ENCODE measurements at places on chromosomes 1 and 21.

DNA sequence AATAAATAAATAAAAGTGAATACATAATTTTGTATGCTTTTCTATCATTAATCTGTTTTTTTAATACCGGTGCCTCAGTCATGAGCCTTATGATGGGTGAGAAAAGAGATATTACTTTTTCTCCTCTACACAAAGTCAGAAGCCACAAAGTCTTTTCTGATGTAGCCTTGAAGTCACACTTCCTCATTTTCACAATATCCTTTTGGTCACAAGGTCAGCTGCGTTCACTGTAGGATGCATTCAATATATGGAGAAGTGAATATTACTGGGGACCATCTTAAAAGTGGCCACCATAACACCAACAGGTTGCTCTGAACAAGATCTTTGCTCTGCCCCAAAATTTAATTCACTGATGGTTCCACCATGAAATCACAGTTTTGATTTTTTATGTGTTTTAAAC lies 83.3 kb upstream of the TNR start:
- no peak for DNase-seq

DNA sequence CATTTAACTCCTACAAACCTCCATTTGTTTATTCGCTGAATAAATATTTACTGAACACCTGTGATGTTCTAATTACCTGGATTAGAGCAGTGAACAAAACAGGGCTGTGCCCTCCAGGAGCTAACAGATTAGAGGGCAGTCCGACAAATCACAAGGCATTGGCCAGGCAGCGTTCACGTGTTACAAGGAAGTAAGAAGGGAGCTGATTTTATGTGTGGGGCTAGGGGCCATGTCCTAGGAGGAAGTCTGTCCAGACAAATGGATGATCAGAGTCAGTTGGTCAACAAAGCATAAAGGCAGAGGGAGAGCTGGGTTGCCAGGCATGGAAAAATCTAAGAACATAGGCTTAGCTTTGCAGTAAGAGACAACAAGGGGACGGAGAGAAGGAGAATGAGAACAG lies 57.3 kb upstream of the BACE2 start:
- DNase-seq = no peak

DNA sequence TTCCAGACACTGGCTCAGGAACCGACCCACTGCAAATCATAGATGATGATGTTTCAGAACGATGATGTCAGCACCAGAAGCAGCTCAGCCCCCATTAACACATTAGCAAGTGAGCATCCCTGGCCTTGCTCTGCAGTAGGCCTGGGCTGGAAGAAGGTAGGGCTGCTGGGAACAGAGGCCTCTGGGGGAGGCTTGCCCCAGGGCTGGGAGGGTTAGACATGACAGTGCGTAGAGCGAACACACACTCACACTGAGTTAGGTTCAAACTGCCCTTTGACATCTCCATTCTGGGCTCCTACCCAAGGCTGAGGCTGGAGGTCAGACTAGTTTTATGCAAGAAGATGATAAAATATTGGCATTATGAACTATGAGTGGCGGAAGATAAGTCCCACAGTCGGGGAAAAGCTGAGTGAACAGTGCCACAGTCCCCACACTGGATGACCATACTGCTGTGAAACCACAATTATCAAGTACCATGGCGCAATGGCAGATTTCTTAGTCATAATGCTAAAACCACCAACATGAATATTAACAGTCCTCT lies 91.1 kb downstream of the DMRTB1 start:
- no peak for DNase-seq

GRCh38 chr1:165914136-165914798 lies 86.9 kb downstream of the UCK2 start:
- no peak for DNase-seq

GRCh38 chr1:13960375-13960987 lies 260.5 kb downstream of the PRDM2 start:
- DNase-seq = peak; percentile 84

DNA sequence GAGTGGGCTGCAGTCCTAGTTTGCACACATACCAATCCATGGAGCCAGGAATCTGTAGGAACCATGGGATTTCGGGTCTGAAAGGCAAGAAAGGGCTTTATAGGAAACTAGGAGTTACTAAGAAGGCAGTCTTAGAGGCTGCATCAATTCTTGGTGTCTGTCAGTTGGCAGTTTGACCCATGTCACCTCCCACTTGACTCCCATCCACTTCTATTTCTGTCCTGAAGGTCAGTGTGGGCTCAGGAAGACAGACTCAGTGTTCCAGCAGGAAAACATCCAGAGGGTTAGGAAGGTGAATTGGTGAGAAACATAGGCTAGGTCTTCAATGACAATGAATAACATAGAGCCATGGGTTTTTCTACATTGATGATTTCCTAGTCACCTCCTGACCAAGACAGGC lies 4.0 kb downstream of the CYP4A11 start:
- no peak for DNase-seq

DNA sequence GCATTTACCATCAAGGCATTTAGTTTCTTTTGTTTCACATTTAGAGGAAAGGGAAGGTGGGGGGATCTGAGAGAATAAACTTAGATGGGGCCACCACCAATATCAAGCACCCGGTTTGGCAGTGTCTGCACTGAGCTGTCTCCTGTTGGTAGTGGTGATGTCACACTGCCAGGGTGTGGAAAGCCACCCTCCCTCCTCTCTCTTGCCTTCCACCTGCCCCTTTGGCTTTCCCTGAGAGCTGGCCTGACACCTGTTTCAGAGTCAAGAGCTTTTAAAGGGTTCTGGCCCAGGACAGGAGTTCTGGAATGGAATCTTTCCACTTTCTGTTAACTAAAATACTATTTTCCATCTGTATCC lies 13.4 kb downstream of the ATF3 start:
- DNase-seq = no peak

GRCh38 chr1:91556556-91556955 lies 55.9 kb downstream of the CDC7 start:
- DNase-seq = no peak

GRCh38 chr1:206794294-206794908 lies 22.1 kb upstream of the IL10 start:
- DNase-seq = no peak

- no peak for DNase-seq
Measured at GRCh38 chr1:159009287-159009686, 420 bp upstream of the IFI16 start.

GRCh38 chr1:248871837-248872401 lies 13.0 kb upstream of the ZNF692 start:
- DNase-seq = no peak

DNA sequence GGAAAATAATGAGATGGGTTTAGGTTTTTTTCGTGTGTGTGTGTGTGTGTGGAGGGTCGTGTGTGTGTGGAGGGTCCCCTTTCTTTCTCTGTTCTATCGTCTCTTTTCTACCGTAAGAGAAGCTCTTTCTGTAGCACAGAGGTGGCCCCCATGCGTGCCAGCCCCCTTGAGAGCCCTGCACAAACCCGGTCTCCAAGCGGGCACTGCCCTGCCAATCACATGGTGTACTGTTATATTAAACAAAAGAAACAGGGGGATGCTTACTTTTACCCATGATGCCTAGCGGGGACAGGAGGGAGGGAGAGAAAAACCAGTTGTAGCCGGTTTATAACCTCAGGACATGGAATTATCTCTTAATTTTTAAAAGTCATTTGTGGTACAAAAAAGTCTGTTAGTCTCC lies 41.0 kb downstream of the GATAD2B start:
- no peak for DNase-seq

GRCh38 chr1:42266253-42267135 lies 68.5 kb downstream of the FOXJ3 start:
- DNase-seq = no peak

- DNase-seq = no peak
Measured at GRCh38 chr1:100585786-100586185, 47.8 kb downstream of the GPR88 start.

DNA sequence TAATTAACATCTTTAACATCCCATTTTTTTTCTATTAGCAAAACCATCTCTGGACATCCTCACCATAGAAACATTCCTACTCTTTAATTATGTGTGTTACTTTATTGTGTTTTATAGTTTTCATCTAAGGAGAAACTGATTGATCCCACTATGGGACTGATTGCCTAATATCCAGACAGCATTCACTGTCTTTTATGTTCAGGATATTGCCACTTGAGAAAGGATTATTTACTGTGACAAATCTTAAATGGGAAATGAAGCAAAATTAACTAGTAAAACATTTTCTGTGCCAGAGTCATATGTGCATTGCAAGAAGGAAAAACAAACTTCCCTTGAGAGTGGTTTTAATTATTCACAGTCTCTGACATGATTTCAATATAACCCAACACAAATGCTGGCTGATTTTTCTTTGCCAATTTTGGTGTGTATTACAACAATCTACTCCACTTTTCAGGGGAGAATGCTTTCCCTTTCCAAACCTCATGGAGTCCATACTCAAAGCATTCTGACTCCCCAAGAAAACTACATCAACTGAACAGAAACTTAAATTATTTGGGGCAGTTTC lies 15.8 kb upstream of the RGS13 start:
- no peak for DNase-seq

- DNase-seq = no peak
Measured at GRCh38 chr21:38196036-38196435, 60.8 kb upstream of the KCNJ15 start.

- DNase-seq = no peak
Measured at GRCh38 chr1:89987159-89987819, 7.6 kb upstream of the ZNF326 start.

- no peak for DNase-seq
Measured at GRCh38 chr1:212641956-212642355, 33.4 kb downstream of the ATF3 start.

GRCh38 chr1:54542962-54543539 lies 5.0 kb upstream of the ACOT11 start:
- DNase-seq = no peak

DNA sequence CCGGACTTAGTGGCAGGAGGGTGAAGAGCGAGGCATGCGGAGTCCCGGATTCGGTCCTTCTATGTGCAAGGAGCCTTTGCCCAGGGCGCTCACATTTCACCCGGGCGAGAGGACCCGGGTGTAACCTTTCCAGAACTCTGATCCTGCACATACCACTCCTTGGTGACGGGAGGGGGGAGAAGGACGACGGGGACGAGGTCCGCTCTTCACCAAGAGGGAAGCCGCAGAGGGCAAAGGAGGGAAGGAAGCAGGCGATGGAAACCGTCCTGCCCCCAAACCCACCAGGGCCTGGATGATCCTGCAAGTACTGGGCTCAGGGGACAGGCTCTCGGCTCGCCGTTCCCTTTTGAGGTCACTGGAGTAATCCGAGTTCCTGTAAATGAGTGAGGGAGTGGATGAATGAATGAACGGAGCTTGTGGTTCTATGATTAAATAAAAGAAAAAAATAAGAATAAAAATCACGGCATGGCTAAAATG lies 993 bp downstream of the SYPL2 start:
- no peak for DNase-seq

GRCh38 chr1:46818591-46818990 lies 19.7 kb downstream of the CYP4B1 start:
- no peak for DNase-seq

GRCh38 chr1:169509354-169509753 lies 23.6 kb upstream of the SLC19A2 start:
- DNase-seq = no peak

DNA sequence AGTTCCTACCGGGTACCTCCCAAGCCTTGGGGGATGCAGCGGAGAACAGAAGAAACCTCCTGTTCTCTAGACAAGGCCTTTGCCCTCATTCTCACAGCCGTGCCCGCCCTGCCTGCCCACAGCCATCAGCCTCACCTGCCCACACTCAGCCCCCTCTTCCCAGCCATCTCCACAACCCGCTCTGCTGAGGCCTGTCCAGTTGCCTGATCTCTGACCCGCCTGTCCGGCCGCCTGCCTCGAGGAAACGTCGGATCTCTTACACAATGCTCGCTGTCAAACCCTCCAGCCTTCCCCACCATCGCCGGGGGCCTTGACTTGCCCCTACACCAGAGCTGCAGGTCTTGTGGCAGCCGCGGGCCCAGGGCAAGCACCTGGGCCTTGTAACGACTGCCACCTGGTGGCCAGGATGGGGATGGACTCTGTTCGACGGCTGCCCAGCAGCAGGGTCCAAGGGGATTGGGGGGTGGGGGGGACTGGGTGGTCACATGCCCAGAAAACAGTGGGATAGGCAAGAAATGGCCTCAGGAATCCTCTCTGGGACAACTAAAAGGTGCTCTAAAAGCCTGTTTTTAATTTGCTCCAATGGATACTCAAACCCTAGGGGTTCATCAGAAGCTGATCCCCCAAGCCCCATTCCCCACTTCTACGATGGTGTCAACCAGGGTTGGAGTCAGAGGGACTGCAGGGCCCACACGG lies 31.0 kb downstream of the SLC45A1 start:
- peak; percentile 56 for DNase-seq

DNA sequence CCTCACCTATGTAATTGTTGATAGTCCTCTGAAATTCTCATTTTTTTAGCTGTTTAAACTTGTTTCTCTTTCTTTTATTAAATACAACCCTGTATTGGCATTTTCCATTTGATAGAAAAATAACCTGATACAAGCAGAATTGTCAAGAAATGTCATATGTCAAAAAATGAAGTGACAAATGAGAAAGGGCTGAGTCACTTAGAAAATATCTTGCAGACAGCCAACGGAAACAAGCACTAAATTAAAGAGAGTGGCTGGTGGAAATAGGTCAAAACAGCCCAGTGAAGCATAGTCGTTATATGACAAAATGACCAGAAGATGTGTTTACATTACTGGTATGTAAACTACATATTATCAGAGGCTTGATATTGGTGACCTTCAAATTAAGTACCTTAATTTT lies 484.4 kb downstream of the PLA2G4A start:
- no peak for DNase-seq

DNA sequence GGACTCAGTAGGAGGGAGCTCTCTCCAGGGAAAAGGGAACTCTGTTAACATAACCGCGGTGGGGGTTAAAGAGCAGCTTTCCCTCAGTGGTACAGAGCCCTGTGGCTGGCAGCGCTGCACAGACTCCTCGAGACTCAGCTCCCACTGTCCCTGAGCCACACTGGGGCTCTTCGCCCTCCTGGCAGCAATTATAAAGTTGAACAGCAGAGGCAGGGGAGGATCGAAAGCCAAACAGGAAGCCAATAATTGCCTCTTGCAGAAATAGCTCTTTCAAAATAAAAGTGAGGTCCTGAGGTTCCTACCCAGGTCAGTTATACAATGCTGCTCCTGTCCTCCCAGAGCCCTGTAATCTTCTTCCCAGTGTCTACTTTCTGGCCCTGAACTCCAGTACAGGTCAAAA lies 77.0 kb downstream of the FAM78B start:
- no peak for DNase-seq

GRCh38 chr1:227764019-227764391 lies 28.8 kb downstream of the SNAP47 start:
- no peak for DNase-seq

- no peak for DNase-seq
Measured at GRCh38 chr1:111515291-111516004, 12.0 kb upstream of the ADORA3 start.

- peak; percentile 79 for DNase-seq
Measured at GRCh38 chr1:31745096-31745945, 18.8 kb downstream of the ADGRB2 start.

DNA sequence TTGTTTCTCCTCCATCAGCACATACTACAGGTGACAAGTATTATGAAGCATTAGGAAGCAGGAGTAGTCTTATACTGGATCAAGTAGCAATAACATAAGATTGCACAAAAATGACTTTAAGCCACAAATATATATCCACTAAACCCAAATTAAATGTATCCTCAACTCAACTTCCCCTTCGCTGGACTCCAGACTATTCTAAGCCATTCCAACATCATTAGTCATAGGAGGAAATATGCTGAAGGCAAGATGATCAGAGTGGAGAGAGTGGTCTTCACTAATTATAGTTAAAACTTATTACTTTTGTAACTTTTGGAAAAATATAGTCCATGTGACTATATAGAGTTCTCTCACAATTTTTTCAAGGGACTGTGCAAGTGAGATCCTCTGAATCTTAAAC lies 390.7 kb upstream of the ZP4 start:
- DNase-seq = no peak

Measured in mesothelial cell of epicardium (in vitro differentiated cells).